ENCODE measurements at places on chromosomes 7 and 10.

- no peak for DNase-seq
Measured at GRCh38 chr7:37756797-37757551, 73.4 kb downstream of the GPR141 start.

DNA sequence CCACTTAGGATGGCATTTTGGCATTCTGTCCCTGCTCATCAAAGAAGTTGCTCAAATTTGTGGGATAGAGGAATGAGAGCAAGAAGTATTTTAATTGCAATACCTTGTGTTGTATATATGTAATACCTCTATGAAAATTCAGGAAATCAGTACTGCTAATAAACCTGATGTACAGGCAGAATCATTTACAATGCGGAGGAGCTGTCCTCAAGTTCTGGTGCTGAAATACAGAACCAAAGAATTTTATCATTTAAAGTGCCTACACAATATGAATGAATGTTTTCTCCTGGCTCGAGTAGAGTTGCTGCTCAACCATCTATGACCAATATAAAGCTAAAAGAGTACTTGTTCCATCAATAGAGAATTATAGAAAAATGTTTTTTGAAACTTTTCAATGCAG is 305.8 kb downstream of the PLXNA4 start:
- DNase-seq = no peak

DNA sequence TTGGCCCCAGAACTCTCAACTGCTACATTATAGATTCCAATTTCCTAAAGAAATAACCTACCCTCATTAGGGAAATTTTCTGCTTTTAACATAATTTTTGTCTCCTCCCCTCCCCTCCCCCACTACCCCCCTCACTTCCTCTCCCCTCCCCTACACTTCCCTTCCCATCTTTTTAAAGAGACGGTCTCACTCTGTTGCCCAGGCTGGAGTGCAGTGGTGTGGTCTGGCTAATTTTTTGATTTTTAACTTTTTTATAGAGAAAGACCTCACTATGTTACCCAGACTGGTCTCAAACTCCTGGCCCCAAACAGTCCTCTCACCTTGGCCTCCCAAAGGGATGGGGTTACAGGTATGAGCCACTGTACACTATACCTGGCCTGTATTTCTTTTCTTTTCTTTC is 30.5 kb upstream of the C1GALT1 start:
- DNase-seq = no peak

GRCh38 chr7:140056431-140057142 is 6.2 kb downstream of the PARP12 start:
- no peak for DNase-seq

DNA sequence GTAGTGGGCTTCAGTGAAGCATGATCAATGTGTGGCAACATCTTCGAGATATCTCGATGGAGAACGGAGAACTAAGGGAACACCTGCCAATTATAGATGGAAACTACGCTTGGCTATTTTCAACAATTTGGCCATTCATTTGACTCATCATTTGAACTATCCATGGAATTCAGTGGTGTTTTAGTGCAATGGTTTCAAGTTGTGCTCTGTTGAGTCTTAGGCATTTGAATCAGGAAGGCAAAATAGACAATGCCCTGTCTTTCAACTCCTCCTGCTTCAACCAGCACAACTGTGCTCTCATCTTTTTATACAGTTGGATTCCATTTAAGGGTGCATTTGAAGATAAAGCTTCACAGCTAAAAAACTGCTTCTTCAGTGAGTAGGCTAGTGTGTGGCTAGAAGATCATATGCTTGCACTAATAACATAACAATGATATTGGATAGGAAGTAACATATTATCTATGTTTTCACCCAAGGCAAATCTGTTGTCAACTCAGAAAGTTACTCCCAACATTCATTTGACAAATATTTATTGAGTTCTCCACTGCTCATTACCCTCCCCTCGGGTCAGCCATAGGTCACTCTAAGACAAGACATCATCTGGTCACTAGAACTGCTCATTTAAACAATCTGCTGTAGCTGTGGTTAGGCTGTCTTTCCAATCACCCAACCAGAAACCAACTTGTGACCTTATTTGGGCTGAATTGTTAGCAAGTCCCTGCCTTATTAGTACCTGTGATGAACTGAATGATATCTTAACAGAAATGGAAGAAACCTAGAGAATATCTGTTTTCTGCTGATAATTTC is 314.1 kb upstream of the SP4 start:
- DNase-seq = no peak

- no peak for DNase-seq
Measured at GRCh38 chr10:78474743-78475142, 441.1 kb downstream of the RPS24 start.

DNA sequence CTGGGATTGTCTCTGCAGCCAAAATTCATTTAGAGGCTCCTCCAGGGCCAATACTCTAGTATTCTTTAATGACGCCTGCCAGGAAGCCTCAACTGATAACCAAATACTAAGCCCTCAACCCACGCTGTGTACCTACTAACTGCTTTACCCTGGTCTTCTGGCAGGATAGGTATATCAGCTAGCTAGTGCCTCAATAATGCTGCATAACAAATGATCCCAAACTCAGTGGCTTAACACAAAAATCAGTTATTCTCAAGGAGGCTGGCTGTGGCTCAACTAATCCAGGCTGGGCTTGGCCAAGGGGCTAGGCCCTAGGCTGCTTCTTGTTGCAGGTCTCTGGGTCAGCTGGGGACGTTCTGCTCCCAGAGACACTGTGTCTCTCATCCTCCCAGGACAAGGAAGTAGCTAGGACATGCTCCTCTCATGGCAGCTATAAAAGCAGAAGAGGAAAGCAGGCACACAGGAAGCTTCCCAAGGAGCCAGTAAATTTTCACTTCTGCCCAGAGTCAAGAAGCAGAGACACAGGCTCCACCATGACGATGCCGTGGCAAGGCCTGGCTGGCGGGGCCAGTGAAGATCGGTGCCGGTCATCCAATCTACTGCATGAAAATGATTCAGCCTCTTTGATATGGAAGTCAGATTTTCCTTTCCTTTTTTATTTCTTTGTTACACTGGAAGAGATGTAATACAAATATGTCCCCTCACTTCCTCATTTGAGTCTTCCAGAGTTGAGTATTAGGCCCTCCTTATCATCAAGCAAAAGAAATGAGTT is 28.6 kb upstream of the COL13A1 start:
- no peak for DNase-seq
